ENCODE measurements at places on chromosomes 2 and 18. TPM values are rescaled to one million over a fixed set of nuclear protein-coding genes. Genes with fewer than 3 reads are reported as not detected.

- DNase-seq = no peak
These were observed 19.1 kb upstream of the IL18R1 start for GRCh38 chr2:102336502-102336945.

- no peak for DNase-seq
These were observed 6.6 kb upstream of the TNFRSF11A start for GRCh38 chr18:62318228-62319180.

DNA sequence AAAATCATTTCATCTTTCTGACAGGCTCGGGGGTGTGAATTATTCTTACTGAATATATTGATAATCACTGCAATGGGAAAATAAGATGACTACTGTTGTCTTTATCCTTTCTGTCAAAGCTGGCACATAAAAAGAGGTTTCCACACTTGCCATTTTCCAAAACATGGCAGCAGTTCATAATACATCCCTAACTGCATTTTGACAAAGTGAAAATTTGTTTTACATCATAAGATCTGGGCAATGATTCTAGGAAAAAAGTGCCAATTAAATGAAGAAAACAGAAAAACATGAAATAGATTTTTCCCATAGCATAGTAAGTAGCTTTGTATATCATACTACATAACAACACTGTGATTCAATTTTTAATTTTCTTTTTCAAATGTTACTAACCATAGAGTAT, 65.4 kb downstream of the ERBB4 start:
- no peak for DNase-seq

- no peak for DNase-seq
These were observed 644 bp downstream of the ABCG5 start for GRCh38 chr2:43837831-43838559.

DNA sequence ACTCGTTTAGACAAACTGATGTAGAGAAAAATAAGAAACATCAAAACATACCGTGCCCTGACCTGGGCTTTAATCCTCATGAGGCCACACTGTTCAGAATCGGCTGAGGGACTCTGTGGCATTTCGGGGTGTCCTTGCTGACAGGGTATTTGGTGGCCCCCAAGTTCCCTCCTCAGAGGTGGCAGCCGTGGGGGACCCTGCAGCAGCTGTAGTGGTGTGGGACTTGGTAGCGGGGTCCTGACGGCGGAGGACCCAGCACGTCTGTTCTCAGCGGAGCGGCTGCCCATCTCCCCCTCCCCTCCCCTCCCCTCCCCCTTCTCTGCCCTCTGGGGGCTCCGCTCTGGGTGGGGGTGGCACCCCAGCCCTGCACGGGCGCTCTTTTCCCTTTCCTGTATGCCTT, 18.4 kb downstream of the KCNG2 start:
- DNase-seq = no peak

DNA sequence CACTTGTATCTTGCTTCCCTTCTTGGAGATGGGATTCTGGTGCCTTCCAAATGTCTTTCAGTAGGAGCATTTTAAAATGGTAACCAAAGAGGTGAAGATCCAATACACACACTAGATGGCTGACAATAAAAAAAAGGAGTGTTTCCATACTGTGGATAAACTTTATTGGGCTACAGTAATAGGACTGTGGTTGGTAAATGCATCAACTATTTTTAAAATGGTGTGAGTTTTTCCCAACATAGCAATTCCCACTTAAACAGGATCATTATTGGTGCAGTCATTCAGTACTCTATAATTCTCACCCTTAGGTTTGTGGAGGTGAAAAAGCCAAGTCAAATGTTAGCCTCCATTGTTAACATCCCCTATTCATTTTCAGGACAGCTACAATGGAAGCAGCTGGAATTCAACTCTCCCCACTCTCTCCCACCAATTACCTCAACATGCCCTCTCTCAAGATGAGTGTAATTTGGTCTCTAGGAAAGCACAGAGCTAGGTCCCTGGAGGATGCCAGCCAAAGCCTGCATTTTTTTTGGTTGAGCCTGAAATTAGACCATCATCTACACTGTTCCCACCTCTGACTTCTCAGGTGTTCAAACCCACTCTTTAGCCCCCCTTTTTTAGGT, 273.3 kb downstream of the TCF4 start:
- no peak for DNase-seq

DNA sequence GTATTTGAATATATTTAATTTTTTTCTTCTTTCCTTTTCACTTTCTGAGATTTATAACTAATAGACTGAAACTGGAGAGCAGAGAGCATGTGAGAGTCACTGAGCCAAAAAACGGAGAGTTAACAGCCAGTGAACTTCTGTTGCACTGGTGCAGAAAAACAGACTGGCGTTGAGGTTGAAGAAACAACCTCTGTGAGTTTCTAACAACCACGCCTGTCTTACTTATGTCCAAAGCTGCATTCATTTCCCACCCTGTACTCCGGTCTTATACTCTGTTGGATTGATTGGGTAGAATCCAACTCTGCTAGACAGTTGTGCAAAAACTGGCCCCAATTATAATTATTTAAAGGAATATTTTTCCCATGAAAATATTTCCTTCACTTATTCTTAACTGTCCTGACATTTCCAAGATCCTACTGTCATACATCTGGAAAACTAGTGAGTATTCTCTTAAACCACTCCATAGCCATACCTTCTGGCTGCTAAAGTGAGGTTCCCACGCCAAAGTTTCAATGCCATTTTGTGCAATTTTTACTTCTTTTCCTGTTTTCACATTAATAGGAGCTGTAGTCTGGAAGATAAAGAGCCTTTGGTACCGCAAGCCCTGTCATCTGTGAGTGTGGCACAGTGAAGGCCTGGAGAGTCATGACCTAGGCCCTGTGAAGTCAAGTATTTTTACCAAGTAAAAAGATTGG, 9.4 kb downstream of the CYP1B1 start:
- DNase-seq = no peak

- no peak for DNase-seq
These were observed 90.1 kb downstream of the ACVR1 start for GRCh38 chr2:157785866-157786662.

GRCh38 chr2:175606010-175606841, 395.8 kb downstream of the LNPK start:
- no peak for DNase-seq

DNA sequence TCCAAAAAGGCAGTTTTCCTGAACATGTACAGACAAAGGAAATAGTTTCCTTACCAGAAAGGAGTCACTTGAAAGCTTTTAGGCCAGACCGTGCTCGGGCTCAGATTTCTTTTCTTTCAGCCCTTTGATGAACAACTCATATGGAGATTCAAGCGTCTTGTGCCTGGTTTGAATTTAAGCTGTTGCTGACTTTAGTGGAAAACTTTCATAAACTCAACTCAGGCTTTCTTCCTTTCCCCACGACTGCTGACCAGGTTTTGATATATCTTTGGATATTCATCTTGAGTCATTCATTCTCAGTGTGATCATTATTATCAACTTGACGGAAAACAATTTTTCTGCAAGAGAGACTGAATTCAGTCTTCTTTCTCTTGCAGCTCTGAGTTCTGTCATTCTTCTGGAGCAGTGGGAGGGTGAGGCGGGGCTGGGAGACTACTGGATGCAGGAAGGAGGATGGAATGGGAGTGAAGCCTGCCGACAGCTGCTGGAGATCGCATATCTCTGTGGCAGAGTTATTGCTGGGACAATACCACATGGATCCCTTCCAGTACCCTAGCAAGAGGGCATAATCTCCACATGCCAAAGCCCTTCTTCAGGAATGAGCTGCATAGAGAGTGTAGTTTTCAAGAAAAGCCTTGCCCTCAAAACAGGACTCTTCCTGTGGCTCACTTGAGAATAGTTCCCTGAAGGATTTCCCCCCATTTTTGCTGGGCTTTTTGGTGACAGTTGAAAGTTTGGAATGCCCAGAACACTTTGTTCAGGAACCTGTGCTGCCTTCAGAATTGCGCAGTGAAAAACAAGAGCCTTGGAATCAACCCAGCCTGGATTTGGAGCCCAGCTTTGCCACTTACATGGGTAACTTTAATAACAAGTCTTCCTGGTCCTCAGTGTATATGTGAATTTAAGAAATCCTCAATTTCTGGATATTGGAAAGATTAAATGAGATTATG, 364.4 kb downstream of the ZNF521 start:
- DNase-seq = no peak

GRCh38 chr2:217948351-217948791, 54.4 kb downstream of the TNS1 start:
- DNase-seq = no peak

Gene PTH2R
- total RNA-seq = not detected

Gene MTHFD2
- total RNA-seq = 379 TPM

Gene SFTPB
- total RNA-seq = not detected

Gene STPG4
- total RNA-seq = not detected

Gene SUMO1
- 118 TPM for total RNA-seq

Gene C2orf78
- not detected for total RNA-seq
